Caco-2 (cell line): ENCODE measurements at places on chromosomes 4 and X.
A peak's percentile ranks its signal among the peaks of the same experiment; 100 is the strongest.

GRCh38 chrX:31154946-31155345 is 83.1 kb upstream of the FTHL17 start:
- DNase-seq, result no peak

- DNase-seq, result no peak
Observed at GRCh38 chr4:102047616-102048015, 257.1 kb downstream of the BANK1 start.

- DNase-seq, result no peak
Observed at GRCh38 chr4:137310166-137310565, 222.1 kb downstream of the PCDH18 start.

GRCh38 chr4:56786955-56787354 is 34.5 kb downstream of the SPINK2 start:
- peak; percentile 31 for DNase-seq

DNA sequence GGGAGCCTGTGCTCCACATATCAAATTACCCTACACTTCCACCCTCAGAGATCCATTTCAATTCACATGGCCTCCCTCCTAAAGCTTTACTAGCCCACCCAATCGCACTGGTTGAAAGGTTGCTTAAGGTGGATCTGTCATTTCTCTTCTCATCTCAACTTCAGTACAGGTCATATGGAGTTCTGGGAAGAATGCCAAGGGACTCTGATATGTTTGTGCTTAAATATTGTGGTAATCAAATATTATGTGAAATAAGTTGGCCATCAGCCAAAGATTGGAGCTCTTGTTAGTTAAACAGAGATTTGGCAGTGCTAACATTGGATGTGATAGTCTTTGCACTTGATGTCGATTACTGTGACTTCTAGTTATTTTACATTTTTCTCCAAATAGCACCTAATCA is 20.5 kb downstream of the SEPTIN6 start:
- DNase-seq, result no peak

DNA sequence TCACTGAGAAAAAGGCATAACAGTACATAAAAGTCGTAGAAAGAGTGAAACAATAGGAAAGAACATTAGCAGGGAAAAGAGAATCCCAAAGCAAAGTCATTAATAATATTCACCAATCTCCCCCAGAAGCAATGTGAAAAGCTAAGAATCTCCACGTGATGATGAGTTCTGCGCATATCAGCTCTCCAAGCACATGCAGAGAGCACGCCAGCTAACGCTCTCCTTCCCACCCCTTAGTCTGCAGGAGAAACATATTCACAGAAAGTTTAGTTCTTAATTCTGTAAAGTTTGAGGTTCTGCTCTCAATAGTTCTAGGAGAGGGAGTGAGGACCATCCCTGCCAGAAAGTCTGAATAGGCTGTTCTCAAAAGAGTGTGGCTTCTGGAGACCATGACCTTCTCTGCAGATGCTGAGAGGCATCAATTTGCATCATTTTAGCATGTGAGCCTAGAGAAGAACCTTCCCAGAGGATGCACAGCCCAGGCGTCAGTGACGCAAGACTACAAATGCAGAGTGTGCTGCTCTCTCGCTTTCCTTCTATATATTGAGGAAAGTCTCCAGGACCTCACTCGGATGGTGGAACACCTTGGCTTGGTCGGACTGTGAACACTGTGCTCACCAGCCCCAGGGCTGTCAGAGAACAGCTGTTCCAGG is 51.3 kb upstream of the AFAP1 start:
- no peak for DNase-seq

GRCh38 chr4:46937493-46937892 is 28.4 kb upstream of the COX7B2 start:
- DNase-seq, result no peak

GRCh38 chr4:54016504-54016903 is 47.9 kb downstream of the CHIC2 start:
- DNase-seq, result no peak

DNA sequence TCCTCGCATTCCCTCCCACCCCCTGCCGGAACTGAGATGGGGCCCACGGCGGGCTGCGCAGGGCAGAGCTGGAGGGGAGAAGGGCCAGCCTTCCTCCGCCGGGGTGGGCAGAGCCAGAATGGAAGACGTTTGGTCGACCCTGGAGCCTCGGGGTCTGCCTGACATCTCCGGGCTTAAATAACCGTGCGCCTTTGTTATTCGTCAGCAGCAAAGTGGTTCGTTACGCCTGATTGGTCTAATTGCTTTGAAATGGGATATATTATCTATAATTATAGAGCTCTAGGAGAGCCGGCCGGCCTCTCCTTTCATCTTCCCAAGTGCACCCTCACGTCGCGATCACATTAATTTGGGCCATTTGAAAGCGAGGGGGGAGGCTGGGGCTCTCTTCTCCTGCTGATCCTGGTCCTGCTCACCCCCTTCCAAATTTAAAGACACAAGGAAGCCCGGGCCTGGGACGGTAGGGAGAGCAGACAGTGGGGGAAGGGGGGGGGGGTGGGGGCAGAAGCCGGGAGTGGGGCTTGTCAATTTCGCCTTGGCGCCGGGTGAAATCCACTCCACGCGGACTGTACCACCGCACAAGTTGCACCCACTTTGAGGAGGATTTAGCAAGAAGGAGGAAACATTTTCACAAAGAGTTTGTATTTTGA is 4.7 kb upstream of the MSX1 start:
- no peak for DNase-seq

DNA sequence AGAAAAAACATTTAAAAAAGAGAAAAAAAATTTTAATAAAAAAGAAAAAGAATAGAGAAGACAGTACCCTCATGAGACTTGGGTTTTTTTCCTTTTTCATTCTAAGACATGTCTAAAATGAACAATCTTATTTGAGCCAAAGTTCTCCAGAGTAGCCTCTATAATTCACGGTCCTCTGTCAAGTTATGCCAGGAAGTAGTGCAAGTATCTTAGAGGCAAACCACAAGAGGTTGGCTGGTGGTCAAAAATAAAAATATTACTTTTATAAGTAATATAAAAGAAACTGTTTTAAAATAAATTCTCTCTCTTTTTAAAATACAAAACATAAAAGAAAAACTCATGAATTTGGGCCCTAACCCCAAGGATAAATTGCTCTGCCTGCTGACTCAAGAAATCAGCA is 26.5 kb downstream of the HNRNPDL start:
- DNase-seq, result no peak

GRCh38 chr4:80268936-80269335 is 2.5 kb downstream of the FGF5 start:
- no peak for DNase-seq

- DNase-seq, result no peak
Observed at GRCh38 chr4:123588631-123589241, 192.1 kb downstream of the SPRY1 start.

DNA sequence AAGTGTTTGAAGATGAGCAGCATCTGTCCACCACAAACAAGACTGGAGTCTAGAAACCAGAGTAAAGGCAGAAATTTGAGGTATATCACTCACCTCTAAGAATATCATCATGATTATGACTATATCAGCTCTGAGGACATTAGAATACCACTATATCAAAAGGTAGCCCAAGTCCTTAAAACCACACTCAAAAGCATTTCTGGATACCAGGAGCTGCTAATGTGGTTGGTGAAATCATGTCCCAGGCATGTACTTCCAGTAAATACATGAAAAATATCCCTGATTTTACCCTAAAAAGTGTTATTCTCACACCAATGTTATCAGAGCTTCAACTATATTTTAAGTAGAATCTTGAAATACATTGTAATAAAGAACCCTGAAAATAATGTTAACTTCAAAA is 136.3 kb upstream of the SMAD1 start:
- DNase-seq, result no peak

DNA sequence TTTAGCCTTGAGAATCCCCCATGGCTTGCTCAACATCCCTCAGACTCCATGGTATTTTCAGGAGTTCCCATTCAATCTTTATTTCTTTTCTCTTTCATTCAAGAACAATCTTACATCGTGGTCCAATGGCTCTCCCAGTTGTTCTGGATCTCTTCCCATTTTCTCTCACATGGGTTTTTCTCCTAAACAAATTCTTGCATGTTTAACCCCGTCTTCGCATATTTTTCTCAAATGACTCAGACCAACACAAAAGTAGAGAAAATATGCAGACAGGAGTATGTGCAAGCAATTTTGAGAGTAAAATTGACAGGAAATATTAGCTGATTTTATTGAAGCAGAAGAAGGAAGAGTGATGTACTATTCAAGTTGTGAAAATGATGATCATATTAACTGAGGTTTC is 396.4 kb upstream of the TRAM1L1 start:
- DNase-seq, result no peak

- no peak for DNase-seq
Observed at GRCh38 chr4:155541716-155542115, 124.9 kb upstream of the GUCY1A1 start.

DNA sequence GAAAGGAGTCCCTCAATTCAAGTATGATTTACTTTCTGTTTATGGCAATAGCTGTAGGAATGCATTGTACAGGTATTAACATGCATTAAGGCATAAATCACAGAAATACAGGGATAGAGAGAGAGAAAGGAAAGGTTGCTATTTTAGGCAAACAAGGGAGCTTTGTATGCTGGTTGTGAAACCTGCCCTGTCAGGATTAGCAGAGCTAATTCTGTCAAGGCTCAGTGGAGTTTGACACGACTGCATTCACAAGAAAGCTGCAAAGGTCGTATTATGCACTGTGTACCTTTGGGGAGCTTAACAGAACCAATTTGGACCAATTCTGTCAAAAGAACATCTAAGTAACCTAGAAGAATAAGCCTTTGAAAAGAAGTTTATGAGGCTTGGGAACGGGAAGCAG is 239.3 kb downstream of the GRIA2 start:
- DNase-seq, result no peak

DNA sequence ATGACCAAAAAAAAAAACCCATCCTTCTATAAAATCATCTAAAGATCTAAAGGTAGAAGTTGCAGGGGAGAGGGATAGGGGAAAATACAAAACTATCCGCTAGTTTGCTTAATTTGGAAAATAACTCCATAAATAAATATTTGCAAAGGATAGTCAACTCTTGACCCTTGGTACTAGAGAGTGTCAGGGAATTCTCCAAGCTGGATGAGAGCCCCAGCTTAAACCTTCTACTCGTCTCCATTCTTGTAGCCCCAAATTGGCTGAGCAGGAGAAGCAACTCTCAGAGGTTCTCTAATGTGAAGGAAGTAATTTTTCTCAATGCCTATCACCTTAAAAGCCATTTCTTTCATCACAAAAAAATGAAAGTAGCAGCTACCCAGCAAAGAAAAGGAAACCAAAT is 35.2 kb downstream of the ACSL4 start:
- DNase-seq, result no peak

GRCh38 chrX:154040307-154040756 is 20.6 kb upstream of the IRAK1 start:
- no peak for DNase-seq

GRCh38 chr4:147916351-147916750 is 184.5 kb downstream of the ARHGAP10 start:
- DNase-seq, result no peak

GRCh38 chr4:8830611-8831200 is 40.9 kb downstream of the HMX1 start:
- DNase-seq, result peak; percentile 11

- DNase-seq, result no peak
Observed at GRCh38 chr4:173522160-173522950, 7.7 kb downstream of the HAND2 start.

DNA sequence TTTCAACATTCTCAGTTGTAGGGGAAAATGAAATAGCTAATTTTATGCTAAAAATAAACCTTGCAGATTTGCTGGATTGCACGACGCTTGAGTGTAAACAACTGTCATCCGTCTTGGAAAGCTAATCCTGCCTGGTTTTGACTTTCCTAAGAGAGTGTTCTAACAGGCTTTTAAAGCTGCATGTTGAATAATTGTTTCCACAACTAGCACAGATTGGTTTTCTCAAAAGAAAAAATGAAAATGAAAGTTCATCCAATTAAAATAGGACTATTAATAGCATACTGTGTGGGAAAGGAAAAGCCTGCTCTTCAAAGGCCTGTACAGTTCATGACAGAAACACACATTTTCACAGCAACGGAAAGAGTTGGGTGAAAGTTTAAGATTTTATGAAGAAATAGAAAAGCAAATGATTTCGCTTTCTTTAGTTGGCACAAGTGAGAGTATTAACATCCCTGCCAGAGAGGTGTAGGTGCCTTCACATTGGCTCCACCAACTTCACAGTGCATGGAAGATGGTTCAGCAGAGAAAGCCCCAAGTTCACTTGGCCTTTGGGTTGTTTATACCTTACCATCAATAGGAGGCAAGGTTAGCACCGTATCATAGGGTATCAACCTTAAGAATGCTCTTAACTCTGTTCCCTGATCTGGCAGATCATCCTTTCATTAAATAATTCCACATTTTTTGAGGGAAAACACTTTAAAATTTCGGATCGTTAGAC is 140.0 kb upstream of the GUCY1A1 start:
- no peak for DNase-seq

- no peak for DNase-seq
Observed at GRCh38 chr4:76659103-76659490, 224.1 kb downstream of the SHROOM3 start.

- no peak for DNase-seq
Observed at GRCh38 chr4:141410839-141411238, 190.1 kb downstream of the ZNF330 start.

DNA sequence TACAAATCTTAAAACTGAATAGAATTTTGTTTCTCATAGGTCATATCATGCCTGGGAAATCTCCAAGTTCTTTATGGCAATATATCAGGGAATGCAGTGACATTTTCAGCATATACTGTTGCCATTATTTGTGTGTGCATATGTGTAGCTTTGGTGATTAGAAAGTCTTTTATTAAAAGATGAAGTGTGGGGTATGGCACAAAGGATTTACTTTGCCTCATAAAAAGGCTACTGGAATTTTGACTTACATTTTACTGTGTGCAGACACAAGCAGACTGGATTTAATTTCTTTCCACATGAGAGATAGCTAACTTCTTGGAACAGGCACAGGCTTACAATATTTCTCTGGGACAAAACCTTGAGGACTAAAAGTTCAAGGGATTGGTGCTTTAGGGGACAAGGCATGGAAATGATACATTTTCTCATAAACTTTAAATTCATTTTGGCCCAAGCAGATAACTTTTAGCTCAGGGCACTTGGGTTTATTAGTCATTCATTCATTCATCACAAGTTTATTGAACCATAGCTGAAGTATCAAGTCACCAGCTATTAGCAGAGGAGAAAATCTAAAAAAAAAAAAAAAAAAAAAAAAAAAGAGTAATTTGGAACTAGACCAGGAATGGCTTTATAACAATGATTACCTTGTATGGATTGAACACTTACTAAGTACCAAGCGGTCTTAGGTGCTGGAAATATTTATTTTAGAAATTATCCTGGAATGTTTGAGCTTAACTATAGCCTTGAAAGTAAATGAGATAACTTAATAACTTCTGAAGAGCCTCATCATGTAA is 191.5 kb downstream of the SLIT2 start:
- no peak for DNase-seq

DNA sequence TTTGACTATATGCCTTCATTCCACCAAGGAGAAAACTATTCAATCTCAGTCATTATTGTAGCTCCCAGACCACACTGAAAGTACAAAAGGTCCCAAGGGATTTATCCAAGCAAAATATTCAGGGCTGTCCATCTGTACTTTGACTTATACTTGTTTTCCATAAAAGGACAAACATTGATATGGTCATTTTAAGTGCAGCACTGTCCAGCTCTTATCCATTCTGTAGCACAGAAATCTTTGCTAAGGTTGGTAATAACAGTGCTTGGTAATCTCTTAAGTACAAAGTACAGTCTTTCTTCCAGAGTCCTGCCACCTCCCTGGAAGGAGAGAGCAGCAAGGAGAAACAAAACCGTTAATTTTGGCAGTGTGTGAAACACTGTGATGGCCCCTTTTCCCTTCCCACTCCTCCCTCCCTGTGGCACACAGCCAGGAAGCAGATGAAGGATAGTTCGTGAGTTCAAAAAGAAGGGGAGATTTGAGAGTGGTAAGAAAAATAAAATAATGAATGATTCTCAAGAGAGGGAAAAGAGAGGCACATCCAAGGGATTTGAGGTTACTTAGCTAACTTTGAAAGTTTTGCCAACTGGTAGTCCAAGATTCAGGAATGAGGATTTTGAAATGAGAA is 6.8 kb upstream of the CXCL2 start:
- DNase-seq, result no peak
